ENCODE measurements at places on chromosomes 7 and 10.
A peak's percentile ranks its signal among the peaks of the same experiment; 100 is the strongest.

GRCh38 chr10:33819206-33819605 is 484.7 kb upstream of the NRP1 start:
- DNase-seq: peak; percentile 60

- no peak for DNase-seq
These were observed 70.0 kb upstream of the HGF start for GRCh38 chr7:81839708-81840369.

DNA sequence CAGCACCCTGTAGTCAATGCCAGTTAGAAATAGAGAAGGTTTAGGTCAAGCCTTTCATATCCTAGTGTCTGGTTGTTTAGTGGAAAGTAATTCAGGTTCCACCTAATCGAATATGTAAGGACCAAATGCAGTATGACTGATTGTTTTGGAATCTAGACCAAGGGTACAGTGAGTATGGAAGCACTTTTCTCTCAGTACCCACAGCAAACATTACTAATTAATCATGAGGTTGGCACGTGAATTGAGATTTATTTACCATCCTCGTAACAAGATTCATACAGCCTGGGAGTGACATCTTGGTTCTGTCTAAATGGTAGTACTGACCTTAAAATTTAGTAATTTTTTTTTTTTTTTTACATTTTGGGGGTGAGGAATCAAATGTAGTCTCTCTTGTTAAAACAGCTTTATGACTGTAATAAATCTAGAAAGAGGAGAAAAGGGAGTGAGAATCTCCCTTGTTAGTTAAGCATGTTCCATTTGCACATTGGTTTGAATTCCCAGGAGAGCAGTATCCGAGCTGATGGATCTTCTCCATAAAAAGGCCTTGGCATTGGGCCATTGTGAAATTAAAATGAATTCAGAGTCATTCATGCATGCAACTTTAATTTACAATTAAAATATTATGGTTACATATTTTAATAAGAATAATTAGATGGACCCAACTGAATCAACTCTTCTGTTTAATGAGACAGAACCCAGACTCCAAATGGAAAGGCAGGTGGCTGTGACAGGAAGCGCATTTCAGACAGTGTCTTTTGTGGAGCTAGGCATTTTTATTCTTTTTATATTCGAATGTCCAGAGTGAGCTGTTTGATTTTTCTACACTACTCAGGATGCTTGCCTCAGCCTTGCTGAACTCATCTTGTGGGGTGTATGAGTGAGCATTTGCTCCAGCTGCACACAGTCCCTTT is 57.6 kb downstream of the SNX10 start:
- no peak for DNase-seq

DNA sequence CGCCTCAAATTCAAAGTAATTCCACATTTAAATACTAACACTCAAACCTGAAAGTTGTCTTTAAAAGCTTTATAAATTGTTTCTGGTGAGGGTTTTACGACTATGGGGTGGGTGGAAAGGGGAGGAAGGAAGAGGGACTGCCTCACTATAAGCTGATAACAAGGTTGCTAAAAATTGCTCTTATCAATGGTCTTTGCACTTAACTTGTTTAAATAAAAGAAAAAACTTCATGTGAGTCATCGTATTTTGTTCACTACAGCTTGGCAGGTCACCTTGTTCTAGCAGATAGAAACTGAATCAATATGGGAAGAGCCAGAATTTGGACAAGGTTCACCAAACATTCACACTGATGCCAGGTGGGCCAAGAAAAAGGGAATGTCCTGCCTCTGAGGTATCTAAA is 129.2 kb downstream of the TES start:
- DNase-seq: no peak

DNA sequence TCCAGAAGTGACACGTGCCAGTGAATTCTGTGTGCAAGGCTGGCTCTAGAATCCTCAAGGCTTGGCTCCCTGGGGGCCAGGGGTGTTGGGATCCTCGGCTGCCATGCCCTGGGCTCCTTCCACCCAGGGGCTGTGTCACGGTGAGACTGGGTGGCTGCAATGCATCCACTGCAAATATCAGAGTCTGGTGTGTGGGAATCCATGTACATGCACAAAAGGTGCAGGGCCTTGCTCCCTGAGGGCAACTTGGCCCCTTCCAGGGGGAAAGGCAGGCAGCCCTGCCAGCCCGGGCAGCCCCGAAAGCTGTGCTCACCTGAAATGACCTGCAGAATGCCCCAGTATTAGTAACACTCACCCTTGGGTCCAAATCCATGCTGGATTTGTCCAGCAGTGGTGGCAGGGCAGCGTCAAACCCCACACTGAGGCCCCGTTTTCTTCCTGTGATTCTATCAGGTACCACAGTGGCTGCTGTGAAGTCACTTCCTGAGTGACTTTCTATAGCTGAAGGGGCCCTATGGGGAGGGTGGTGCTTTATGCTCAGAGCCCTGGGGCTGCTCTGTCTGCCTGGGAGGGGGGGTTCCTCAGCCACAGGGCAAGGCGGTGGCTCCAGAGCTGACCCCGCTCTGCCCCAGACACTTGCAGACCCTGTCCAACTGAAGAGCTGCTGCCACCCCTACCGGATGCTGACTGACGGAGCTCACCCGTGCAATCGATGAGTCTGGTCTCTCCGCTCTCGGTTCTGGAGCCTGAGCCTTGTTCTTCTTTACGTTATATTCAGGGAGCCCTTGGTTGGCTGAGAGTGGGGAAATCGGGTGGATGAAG is 317.7 kb downstream of the GLRX3 start:
- DNase-seq: no peak

DNA sequence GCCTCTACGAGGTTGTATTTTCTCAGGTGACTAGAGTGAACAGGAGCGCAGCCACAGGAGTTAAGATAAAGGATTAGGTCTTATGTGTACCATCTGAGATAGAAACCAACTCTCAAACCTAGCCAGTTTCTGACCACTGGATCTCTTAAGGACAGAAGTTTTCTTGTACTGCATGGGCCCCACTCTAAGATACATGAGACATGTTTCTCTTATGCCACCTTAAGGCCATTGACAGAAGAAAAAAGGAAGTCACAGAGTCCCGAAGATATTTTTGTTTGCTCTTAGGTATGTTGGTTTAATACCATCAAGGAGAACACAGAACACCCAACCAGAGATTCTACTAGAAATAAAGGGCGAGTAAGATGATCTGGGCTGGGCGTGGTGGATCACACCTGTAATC is 335.8 kb downstream of the FRMD4A start:
- DNase-seq: no peak

- DNase-seq: no peak
These were observed 814 bp downstream of the MEST start for GRCh38 chr7:130492523-130493274.

GRCh38 chr7:25529320-25529719 is 301.0 kb upstream of the NPVF start:
- DNase-seq: no peak

DNA sequence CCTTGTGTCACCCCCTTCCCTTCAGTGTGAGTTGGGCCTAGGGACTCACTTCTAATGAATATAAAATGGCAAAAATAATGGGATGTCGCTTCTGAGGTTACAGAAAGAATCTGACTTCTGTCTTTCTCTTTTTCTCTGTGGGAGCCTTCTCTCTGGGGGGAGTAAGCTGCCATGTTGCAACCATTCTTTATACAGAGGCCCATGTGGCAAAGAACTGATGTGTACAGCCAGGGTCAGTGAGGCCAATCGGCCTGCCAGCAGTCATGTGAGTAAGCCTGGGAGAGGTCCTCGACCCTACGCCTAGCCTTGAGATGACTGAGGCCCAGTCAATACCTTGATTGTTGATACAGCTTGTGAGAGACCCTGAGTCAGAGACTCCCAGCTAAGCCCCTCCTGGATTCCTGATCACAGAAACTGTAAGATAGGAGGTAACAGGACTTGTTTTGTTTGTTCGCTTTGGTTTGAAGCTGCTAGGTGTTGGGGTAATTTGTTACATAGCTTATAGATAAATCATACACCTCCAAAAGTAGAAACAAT is 1.7 kb downstream of the TCAF1 start:
- DNase-seq: no peak

- no peak for DNase-seq
These were observed 6.5 kb downstream of the BLVRA start for GRCh38 chr7:43764807-43765491.

DNA sequence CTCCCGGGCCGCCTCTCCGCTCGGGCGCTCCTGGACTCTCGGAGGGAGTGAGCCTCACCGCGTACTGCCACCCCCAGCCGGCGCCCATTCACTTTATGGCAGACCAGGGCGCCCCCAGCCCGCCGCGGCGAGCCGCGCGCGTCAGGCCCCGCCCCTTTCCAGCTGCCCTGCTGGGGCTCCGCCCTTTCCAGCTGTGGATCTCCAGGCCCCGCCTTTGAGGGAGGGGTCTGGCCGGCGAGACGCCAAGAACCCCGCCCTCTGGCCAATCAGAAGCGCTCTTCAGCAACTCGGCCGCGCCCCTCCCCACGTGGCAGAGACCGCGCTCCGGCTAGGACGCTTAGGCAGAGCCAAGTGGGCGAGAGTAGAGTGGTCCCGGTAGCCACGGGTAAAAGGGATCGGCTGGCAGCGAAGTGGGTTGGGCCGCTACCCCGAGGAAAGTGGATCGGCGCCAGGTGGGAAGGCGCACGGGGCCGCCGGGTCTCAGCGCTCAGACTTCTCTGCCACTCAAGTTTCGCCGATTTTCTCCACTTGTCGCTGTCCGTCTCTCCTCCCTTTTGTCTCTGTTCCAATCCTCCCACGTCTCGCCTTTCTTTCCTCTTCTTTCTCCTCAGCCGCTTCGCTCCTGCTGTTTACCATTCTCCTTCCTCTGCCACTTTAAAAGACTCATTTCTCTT is at the start of gene PITX3:
Gene PITX3 (minus strand): TSS at position 69 of the 674 bp plus-strand sequence. CDS start 9,432 bp downstream, outside the sequence.
- DNase-seq: peak; percentile 89

DNA sequence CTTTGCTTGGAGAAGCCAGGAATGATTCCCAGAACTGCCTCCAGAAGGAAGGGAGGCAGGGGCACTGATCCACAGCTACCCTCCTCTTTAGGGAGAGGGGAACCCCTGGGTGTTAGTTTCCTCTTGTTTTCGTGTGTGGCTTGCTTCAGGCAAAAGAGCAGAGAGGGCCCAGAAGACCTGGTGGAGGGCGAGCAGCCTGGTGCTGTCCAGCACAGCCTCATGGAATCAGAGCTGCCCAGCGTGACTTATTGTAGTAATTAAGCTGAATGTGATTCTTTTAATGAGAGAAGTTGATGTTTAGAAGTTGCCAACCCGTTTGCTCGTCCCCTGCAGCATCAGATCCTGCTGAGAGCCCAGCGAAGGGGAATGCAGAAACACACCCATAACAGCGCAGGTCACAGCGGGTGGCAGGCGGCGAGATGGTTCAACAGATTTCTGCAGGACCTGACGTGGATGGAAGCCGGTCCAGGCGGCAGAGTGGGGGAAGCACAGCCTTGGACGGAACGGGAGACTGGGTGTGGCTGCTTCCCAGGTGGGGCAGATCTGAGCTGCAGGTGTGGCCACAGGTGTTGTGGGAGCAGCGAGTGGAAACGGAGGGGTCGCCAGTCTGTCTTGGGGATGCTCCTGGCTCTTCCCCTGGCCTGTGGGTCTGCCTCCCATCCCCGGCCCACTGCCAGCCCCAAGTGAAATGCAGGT is 53.7 kb upstream of the SHH start:
- no peak for DNase-seq

DNA sequence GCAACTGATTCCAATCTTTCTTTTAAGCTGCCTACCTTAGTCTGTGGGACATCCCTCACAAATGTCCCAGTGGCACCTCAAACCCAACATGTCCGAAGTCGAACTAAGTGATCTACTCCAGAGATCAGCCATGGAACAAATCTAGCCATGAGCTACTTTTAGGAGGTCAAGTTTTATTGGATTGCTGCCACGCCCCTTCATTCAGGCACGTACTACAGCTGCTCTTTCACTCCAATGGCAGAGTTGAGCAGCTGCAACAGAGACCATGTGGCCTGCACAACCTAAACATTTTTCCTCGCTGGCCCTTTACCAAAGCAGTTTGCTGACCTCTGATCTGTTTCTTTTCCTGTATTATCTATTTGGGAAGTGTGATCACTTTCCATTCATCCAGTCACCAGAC is 192.4 kb upstream of the CDCA7L start:
- no peak for DNase-seq

- DNase-seq: peak; percentile 69
These were observed at the start of gene TMEM243 for GRCh38 chr7:87219545-87220025. Gene TMEM243, minus strand, starts transcription at chr7:87219732. Its CDS starts 229 bp downstream, at chr7:87219503.

Measured in fibroblast of skin of abdomen (primary cell).